ENCODE measurements at places on chromosomes 7 and 10. TPM values are rescaled to one million over a fixed set of nuclear protein-coding genes. Genes with fewer than 3 reads are reported as not detected.
A peak's percentile ranks its signal among the peaks of the same experiment; 100 is the strongest.

AOC1 gene
- not detected for total RNA-seq

DNA sequence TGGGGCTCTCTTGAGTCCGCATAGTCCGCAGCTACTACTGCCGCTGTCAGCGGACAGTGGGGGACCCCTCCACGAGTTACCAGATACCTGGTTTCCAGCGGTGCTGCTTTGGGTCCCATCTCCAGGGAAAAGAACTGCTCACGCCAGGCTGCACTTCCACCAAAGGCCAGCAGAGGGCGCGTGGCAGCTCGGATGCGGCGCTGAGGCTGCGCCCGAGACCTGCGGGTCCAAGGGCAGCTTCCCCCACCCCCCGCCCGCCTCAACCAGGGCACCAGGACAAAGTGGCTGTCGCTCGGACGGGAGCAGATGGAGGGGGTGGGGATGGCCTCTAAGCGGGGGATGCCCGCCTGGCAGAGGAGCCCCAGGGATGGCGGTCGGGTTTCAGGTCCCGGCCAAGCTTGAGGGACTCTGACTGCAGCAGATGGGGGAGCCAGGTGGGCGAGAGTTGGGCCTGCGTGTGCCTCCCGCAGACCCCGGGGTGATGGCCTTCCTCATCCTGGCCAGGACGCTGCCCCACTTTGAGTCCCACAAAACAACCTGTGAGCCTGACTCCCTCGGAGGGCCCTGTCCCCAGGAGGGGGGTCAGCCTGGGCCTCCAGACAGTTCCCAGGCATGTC is 23.8 kb upstream of the ZNF735 start:
- H3K4me3 ChIP-seq: no peak overlapping the region
- no peak overlapping the region for H3K27ac ChIP-seq
- no peaks in the 10 kb centered on the region for H3K4me1 ChIP-seq
- no peaks in the 10 kb centered on the region for H3K36me3 ChIP-seq
- no peak for DNase-seq

GRCh38 chr7:135239263-135239662 is 5.6 kb downstream of the STRA8 start:
- no peaks in the 10 kb centered on the region for H3K4me1 ChIP-seq
- H3K4me3 ChIP-seq: no peak overlapping the region
- H3K36me3 ChIP-seq: no peaks in the 10 kb centered on the region
- no peaks in the 10 kb centered on the region for H3K27me3 ChIP-seq
- H3K27ac ChIP-seq: no peak overlapping the region

GRCh38 chr10:690372-691161 is 1.1 kb upstream of the DIP2C start:
- no peaks in the 10 kb centered on the region for H3K27me3 ChIP-seq
- H3K4me1 ChIP-seq: peaks cover 10% of the 10 kb centered on the region
- H3K27ac ChIP-seq: peak overlapping the region; percentile 61
- H3K4me3 ChIP-seq: peak overlapping the region; percentile 46
- no peak for DNase-seq
- no peaks in the 10 kb centered on the region for H3K36me3 ChIP-seq

HOXA13 gene
- total RNA-seq: not detected

- H3K27me3 ChIP-seq: peaks cover 4% of the 10 kb centered on the region
- H3K4me1 ChIP-seq: no peaks in the 10 kb centered on the region
- H3K4me3 ChIP-seq: no peak overlapping the region
- no peak overlapping the region for H3K27ac ChIP-seq
Observed at GRCh38 chr10:118569882-118570252, 25.6 kb downstream of the PRLHR start.

DNA sequence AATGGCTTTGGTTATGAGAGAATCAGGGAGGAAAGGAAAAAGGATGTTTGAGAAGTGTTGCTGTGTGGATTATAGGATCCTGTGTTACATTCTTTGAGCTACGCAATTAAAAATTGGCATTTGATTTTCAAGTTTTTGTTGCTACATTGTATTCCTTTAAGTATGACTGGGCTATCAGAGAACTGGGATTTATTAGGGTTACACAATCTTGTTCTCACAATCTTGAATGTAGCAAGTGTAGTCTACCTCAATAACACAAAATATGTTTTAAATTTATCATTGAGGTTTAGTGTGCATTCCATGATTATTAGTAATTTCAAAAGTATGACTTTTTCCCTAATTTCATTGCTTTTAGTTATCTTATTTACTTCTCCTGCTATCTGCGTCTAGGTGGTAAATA is 113.9 kb downstream of the CACNB2 start:
- H3K27ac ChIP-seq: no peak overlapping the region
- H3K27me3 ChIP-seq: no peaks in the 10 kb centered on the region
- H3K4me3 ChIP-seq: no peak overlapping the region
- H3K4me1 ChIP-seq: no peaks in the 10 kb centered on the region
- no peak for DNase-seq
- H3K36me3 ChIP-seq: no peaks in the 10 kb centered on the region

DNA sequence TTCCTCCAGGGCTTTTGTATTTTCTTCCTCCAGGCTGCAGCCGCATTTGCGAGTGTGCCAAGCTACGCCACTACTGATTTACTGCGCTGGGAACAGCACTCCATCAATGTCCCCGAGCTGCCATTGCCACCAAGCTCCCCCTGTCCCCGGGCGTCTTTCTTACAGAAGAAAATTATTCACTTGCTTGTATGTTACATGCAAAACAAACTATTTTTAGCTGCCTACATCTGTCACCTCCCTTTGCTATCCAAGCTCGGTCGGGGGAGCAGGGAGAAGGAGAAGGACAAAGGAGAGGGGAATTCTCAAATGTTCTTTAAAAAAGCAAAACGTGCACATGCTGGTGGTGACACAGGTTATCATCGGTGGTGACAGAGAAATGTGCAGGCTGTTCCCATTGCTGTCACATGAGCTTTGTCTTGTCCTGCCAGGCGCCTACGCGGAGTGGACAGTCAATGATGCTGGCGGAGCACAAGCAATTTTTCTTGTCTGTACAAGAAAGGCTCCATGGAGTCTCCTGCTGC is 93.1 kb downstream of the ADARB2 start:
- no peak overlapping the region for H3K27ac ChIP-seq
- no peaks in the 10 kb centered on the region for H3K4me1 ChIP-seq
- no peak overlapping the region for H3K4me3 ChIP-seq
- DNase-seq: no peak

GRCh38 chr10:90734415-90734814 is 123.4 kb downstream of the HTR7 start:
- no peaks in the 10 kb centered on the region for H3K4me1 ChIP-seq
- no peak overlapping the region for H3K27ac ChIP-seq
- H3K4me3 ChIP-seq: no peak overlapping the region
- no peak for DNase-seq
- H3K27me3 ChIP-seq: peaks cover 43% of the 10 kb centered on the region
- H3K36me3 ChIP-seq: no peaks in the 10 kb centered on the region

DNA sequence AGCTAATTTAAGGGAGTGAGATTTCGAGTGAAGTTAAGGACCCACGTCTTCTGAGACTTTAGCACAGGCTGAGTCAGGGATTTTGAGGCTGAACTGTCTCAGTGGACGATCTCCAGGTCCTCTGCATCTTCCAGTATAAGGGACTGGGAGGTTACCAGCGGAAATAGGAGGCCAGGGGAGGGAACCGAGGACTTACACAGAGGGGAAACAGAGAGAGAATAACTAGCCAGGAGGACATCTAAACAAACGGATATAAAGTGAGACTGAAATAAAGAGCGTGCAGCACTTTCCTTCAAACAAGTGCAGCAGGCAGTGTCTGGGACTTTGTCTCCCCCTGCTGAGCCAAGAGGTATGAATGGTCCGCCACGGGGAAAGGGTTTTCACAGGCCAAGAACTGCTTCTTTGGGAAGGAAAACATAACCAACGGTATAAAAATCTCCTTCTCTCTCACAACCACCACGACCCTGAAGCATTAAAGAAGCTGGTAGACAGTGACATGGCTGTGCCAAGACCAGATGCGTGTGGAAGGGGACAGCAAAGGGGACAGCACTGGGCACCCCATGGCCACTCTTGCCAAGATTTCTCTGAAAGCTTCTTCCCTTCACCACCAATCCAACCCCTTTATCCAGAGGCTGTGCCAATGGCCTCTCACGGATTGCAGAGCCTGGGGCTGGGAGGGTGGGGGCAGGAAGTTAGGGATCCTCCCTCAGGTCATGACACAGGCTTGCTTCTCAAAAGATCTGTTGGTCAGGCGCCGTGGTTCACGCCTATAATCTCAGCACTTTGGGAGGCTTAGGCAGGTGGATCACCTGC is 72.0 kb downstream of the SLC37A3 start:
- H3K36me3 ChIP-seq: no peaks in the 10 kb centered on the region
- DNase-seq: peak; percentile 74
- no peaks in the 10 kb centered on the region for H3K4me1 ChIP-seq
- no peak overlapping the region for H3K27ac ChIP-seq
- no peaks in the 10 kb centered on the region for H3K27me3 ChIP-seq
- peak overlapping the region; percentile 14 for H3K4me3 ChIP-seq

UPK3B gene
- 1.4 TPM for total RNA-seq

TMEM213 gene
- not detected for total RNA-seq

FIS1 gene
- 79.6 TPM for total RNA-seq

GSDME gene
- 3.0 TPM for total RNA-seq
